Large intestine (tissue), 12 donors: ENCODE measurements at places on chromosomes 2 and 18.
A peak's percentile ranks its signal among the peaks of the same experiment; 100 is the strongest.

DNA sequence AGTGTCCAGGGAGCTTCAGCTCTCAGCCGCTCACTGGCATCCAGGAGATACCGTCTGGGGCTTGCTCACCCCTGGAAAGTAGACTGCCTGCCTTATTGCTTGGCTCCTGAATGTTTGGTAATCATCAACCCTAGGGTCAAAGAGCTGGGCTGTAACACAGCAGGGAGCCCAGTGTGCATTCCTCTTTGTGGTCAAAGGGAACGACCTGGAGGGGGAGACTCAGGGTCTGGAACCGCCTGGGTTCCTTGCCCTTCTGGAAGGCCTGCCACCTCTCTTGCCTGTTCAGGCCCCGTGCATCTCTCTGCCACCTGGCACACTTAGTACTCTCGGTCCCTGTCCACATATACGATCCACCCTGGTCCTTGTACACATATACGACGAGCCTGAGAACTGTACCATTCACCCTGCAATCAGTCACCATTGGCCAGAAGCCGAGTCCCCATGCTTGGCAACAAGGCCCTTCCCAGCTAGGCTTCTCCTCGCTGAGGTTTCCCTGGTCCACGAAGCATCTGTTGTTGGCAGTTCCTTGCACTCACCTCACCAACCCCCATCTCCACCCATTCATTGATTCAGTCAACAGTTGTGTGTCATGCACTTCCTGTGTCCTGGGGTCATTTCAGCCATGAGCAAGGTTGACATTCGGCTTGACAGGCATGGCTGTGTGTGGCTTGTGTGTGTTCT, at the start of gene NAT8:
NAT8 (minus strand) TSS at position 85 of the 681 bp plus-strand sequence. CDS start 794 bp downstream, outside the sequence.
- DNase-seq = no peak

- DNase-seq = peak; percentile 80
These were observed 42.6 kb upstream of the RAPGEF4 start for GRCh38 chr2:172693037-172693436.

- no peak for DNase-seq
These were observed 55.2 kb downstream of the DLGAP1 start for GRCh38 chr18:4399929-4400328.

GRCh38 chr2:238243496-238244076, 3.7 kb upstream of the HES6 start:
- peak; percentile 63 for DNase-seq

DNA sequence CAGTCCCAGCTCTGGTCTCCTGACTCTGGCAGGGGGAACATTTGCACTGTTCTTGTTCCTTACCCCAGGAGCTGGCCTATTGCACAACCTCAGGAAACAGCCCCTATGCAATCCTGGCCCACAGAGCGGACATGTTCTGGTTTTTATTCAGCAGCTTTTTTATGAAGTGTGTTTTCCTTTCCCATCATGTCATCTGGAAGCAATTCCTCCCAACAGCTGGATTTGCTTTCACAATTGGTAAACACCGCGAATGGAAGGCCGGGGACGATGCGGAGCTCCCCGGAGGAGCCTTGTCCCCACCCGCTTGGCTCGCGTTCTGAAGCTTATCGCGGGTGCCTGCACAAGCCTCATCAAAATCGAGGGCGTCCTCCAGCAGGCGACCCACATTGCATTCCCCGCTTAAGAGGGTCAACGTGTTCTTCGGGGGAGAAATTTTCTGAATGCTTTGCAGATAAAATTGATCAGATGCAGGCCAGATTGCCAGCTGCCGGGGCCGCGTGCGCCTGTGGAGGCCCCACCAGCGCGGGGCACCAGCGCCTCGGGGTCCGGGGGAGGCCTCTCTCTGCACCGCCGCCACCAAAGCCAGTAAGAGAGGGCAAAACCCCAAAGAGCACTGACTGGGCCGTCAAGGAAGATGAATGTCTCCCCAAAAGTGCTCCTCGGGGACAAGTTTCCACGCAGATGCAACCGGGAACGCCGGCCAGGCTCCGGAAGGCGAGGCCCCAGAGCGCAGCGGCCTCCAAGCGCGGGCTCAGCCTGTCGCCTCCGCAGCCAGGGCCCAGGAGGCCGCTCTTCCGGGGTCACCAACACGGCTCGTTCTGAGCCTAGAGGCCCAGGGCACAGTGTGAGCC, 60.3 kb upstream of the SP3 start:
- DNase-seq = no peak

DNA sequence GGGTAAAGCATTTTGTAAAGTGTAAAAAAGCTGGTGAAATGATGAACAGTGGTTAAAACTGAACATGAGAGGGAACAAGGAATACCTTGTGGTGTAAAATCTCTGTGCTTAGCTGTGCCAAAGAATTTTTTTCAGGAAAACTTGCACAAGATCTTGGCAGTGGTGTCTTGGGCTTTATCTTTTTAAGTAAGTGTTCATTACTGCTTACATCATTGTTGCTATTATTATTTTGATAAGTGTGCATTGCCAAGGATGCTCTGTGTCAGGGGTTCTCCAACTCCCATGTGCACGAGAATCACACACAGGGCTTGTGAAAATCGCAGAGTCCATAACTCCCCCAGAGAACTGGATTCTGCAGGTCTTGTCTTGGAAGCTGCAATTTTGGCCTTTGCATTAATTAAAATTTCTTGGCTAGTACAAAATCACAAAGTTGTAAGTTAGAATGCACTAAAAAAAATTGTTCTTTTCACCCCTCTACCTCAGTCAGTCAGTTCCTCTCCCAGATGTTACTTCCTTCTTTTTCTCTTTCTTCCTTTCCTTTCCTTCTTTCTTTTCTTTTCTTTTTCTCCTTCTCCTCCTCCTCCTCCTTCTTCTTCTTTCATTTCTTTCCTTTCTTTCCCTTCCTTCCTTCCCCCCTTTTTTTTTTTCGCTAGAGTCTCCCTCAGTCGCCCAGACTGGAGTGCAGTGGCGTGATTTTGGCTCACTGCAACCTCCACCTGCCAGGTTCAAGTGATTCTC, 37.8 kb downstream of the GATA6 start:
- DNase-seq = no peak

GRCh38 chr2:236403811-236404210, 139.6 kb upstream of the ASB18 start:
- no peak for DNase-seq

DNA sequence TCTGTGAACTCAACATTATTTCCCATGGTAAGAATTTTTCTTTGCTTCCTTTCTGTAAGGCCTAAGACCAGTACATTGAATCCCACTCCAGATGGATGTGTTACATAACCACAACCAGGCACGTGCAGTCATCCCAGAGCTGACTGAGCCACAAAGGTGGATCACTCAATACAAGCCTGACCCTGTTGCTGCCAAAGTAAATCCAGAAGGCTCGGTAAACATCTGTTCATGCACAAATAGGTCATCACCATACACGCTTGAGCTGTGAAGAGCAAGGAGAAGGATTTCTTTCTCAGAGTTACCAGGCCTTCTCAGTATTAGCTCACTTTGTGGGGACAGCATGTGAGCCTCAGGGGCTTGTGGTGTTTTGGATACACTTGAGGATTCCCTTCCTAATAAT, 791.4 kb upstream of the FANCL start:
- DNase-seq = no peak

DNA sequence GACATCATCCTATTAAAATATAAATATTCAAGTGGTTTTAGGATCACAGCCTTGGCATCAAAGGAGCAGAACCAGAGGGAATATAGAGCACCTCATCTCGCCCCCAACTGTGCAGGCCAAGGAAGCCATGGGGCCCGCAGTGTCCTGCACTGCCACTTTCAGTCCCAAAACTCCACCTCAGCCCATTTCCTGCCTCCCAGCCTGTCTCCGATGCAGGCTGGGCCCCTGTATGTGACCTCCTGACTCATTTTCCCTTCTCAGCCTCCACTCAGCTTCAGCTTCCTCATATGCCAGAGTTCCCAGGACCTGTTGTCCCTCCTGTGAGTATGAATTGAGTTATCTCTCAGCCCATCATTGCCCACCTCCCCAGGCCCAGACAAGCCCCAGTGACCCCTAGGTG, 72.9 kb upstream of the GLI2 start:
- DNase-seq = no peak

GRCh38 chr2:98517636-98518035, 73.0 kb downstream of the INPP4A start:
- DNase-seq = no peak

DNA sequence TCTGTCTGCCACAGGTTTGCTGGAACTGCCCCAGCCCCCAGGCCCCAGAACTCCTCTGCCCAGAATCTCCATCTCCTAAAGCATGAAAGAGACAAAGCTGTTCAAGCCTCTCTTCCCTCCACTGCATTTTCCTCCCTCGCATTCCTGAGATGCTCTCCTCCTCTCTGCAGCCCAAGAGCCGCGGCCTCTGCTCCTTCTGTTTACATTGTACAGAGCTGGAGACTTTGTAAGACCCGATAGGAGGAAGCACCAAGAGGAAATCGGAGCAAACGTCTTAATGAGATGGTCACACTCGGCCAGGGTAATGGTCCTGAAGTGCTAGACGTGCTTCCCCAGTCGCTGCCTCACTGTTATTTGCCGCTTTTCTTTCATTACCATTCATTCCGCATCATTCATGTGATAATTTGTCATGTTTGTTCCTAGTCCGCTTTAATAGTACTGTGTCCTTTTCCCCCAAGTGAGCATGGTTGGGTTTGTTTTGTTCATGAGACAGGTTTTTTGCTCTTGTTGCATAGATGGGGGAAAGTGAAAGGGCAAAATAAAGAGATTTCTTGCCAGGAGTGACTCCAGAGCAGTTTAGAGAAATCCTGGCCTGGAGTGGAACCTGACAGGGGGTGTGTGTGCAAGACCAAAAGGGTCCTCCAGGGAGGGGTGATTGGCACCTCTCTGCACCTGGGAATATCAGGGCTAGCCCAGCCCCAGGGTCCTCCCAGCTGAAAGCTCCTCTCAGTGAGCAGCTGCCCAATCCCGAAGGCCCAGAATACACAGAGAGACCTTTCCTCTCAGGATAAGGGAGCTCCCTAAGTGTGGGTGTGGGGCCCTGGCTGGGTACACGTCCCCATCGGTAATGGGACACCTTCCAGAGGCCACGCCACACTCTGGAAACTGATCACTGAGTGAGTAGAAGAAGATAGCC, 44.9 kb upstream of the ID2 start:
- DNase-seq = no peak

DNA sequence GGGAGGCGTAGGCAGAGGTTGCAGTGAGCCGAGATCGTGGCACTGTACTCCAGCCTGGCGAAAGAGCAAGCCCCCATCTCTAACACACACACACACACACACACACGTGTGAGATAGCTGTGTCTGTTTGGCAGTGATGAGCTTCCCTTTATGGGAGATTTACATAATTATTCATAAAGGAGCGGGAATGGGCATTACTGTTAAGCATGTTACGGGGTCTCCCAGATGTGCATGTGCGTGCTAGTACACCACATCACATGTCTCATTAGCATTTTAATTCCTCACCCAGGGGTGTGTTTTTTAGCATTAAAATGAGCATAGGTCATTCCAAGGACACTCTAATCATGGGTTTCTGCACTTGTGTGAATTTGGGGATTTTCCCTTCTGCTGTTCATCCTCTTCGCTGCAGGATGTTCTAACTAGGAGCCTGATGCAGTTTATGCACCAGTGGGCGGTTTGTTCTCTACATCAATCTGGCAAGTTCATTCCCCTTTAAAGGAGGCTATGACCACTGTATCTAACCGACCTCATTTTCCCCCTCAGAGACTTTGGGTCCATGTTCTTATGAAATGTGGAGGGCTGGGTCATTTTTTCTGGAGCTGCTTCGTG, 1.0 kb upstream of the FAM178B start:
- no peak for DNase-seq

GRCh38 chr2:145744541-145745386, 1224.8 kb upstream of the ZEB2 start:
- DNase-seq = no peak

GRCh38 chr2:74502720-74503505, 3.5 kb upstream of the LBX2 start:
- DNase-seq = peak; percentile 93

DNA sequence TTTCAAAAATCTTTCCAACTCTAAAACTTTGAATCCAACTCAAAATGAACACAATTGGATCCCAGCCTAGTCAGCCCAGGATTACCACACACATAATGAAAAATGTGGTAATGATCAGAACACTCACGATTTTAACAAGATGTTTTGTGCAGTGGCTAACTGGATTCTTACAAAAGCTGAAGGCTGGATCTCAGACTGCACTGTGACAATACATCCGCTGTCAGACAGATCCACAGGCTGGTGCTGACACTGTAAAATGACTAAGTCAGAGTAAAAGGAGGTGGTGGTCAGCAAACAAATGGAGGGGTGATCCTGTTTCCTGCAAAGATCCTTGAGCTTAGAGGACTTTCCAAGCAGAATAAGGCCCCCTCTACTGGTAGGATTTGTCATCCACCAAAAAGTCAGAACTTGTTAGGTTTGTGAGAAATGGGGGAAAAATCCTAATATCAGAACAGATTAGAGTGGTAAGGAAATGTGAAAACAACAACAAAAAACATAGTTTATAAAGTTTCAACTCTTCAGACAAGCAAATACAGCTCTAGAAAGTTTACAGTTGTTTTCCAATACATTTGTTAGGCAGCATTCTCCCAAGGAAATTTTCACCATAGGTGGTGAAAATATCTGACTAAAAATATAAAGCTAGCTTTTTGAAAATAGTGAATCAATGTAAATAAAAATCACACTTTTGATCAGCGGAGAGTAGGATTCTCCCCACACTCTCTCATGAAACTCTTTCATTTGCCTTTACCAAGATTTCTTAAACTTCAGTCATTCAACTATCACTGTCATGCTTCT, 211.9 kb downstream of the AGPS start:
- DNase-seq = peak; percentile 27

DNA sequence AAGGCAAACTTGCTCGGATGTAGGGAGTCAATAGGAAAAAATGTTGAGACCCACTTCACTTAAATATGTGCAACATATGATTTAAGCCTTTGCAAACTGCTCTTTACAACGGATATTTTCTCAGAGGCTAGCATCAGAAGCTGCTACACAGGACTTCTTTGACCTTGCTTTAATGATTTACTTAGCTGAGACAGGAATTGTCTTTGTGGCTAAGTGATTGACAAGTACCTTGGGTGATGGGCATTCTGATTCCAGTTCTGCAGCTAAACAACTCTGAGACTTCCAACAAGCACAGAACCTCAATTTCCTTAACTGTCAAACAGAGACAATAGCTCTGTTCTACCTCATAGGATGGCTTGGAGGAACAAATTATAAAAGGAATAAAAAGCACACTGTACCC, 150.2 kb downstream of the NCKAP5 start:
- DNase-seq = no peak
